Type B pancreatic cell (in vitro differentiated cells): ENCODE measurements at places on chromosomes 4 and X. TPM values are rescaled to one million over a fixed set of nuclear protein-coding genes. Genes with fewer than 3 reads are reported as not detected.
A peak's percentile ranks its signal among the peaks of the same experiment; 100 is the strongest.

GRCh38 chr4:140884431-140885058 lies 128.4 kb upstream of the TBC1D9 start:
- H3K27ac ChIP-seq, result no peak overlapping the region
- no peak for DNase-seq
- no peaks in the 10 kb centered on the region for H3K27me3 ChIP-seq
- no peak overlapping the region for H3K4me3 ChIP-seq
- peaks cover 4% of the 10 kb centered on the region for H3K4me1 ChIP-seq
- peaks cover 20% of the 10 kb centered on the region for H3K36me3 ChIP-seq

- no peaks in the 10 kb centered on the region for H3K4me1 ChIP-seq
- no peak overlapping the region for H3K27ac ChIP-seq
- H3K4me3 ChIP-seq, result no peak overlapping the region
- no peak for DNase-seq
Measured at GRCh38 chr4:181671672-181672071, 571.5 kb upstream of the TENM3 start.

GRCh38 chr4:157929486-157929885 lies 243.3 kb downstream of the GASK1B start:
- no peaks in the 10 kb centered on the region for H3K4me1 ChIP-seq
- no peak overlapping the region for H3K27ac ChIP-seq
- H3K36me3 ChIP-seq, result no peaks in the 10 kb centered on the region
- no peak for DNase-seq
- no peak overlapping the region for H3K4me3 ChIP-seq
- H3K27me3 ChIP-seq, result no peaks in the 10 kb centered on the region

- H3K4me3 ChIP-seq, result no peak overlapping the region
- H3K27ac ChIP-seq, result no peak overlapping the region
- no peak for DNase-seq
Measured at GRCh38 chr4:60088807-60089486, 1111.2 kb upstream of the ADGRL3 start.

DNA sequence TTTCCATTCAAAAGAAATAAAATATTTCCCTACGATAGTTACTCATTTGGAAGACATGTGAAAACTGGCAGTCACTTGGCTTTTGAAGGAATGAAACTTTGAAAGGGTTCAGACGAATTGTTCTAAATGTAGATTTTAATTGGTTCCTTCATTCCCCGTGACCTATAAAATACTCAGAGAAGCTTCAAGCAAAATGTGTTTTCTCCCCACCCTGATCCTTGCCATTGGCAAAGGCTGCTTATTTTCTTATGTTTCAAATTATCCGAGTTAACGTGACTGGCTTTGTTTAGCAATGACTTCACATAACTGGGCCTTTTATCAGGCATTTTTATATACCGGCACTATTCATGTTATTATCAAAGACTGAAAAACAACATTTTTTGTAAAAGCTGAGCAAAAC lies 204.1 kb upstream of the NEIL3 start:
- no peaks in the 10 kb centered on the region for H3K4me1 ChIP-seq
- H3K36me3 ChIP-seq, result no peaks in the 10 kb centered on the region
- H3K4me3 ChIP-seq, result no peak overlapping the region
- no peaks in the 10 kb centered on the region for H3K27me3 ChIP-seq
- no peak overlapping the region for H3K27ac ChIP-seq

GRCh38 chrX:56764153-56764974 lies 35.3 kb downstream of the NBDY start:
- no peaks in the 10 kb centered on the region for H3K27me3 ChIP-seq
- H3K36me3 ChIP-seq, result peaks cover 13% of the 10 kb centered on the region
- no peaks in the 10 kb centered on the region for H3K4me1 ChIP-seq

GRCh38 chr4:1927675-1928074 lies 56.5 kb downstream of the NSD2 start:
- H3K27me3 ChIP-seq, result no peaks in the 10 kb centered on the region
- DNase-seq, result no peak
- H3K4me1 ChIP-seq, result no peaks in the 10 kb centered on the region
- no peak overlapping the region for H3K4me3 ChIP-seq
- peaks cover 15% of the 10 kb centered on the region for H3K36me3 ChIP-seq

DNA sequence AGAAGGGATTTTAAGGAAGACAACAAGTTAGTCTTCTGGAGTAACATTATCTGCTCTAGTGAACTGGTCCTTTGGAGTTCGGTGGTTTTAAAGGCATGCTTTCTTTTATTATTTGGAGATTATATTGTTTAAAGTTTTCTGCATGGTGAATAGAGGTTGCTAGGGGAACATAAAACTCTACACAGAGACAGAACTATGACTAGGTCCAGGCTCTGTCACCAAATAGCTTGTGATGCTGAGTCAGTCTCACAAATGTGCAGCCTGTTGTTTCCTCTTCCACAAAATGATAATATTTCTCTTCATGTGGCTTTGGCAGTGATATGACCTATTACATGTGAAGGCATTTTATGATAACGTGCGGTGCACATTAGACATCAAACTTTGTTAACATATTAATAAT lies 132.6 kb downstream of the PACRGL start:
- no peaks in the 10 kb centered on the region for H3K27me3 ChIP-seq
- DNase-seq, result no peak
- H3K4me1 ChIP-seq, result no peaks in the 10 kb centered on the region
- no peak overlapping the region for H3K27ac ChIP-seq
- H3K4me3 ChIP-seq, result no peak overlapping the region

GRCh38 chrX:84729408-84729807 lies 227.2 kb upstream of the HDX start:
- peak overlapping the region; percentile 4 for H3K4me3 ChIP-seq
- H3K27me3 ChIP-seq, result no peaks in the 10 kb centered on the region
- no peaks in the 10 kb centered on the region for H3K4me1 ChIP-seq
- no peak for DNase-seq
- H3K27ac ChIP-seq, result peak overlapping the region; percentile 2
- no peaks in the 10 kb centered on the region for H3K36me3 ChIP-seq

DNA sequence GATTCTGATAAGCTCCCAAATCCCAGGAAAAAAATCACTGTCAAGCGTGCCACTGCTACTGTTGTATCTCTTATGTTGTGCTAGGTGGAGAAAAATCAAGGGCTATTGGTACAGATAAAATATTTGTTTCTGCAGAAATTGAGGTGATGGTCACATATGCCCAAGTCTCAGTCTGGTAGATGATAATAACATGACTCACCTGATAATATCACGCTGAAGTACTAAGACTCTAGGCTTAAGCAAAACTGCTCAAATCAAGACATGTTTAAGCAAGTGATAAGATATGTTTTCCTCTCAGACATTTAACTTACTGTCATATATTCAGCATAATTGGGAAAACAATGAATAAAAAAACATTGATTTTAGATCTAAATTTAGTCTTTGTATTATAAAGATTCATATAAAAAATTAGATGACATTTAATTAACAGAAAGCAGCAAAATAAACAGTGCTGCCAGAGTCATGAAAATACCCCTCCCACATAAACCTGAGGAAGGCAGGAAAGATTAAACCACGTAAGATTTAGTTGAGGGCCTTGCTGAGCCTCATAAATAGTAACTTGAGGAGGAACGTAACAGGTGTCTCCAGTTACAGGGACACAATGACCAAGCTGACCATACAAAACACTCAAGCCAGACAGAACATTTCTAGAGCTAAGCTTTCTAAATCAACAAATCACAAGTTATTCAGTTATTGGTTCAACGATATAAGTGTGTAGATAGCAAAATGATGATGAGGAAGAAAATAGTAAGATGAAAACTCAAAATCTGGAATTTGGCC lies 143.5 kb downstream of the CHM start:
- peaks cover 11% of the 10 kb centered on the region for H3K36me3 ChIP-seq
- no peak overlapping the region for H3K4me3 ChIP-seq
- DNase-seq, result no peak
- H3K27me3 ChIP-seq, result no peaks in the 10 kb centered on the region
- H3K4me1 ChIP-seq, result no peaks in the 10 kb centered on the region
- H3K27ac ChIP-seq, result no peak overlapping the region

GRCh38 chr4:17018013-17018412 lies 119.6 kb upstream of the LDB2 start:
- H3K36me3 ChIP-seq, result no peaks in the 10 kb centered on the region
- no peak overlapping the region for H3K27ac ChIP-seq
- H3K27me3 ChIP-seq, result no peaks in the 10 kb centered on the region
- H3K4me1 ChIP-seq, result no peaks in the 10 kb centered on the region
- no peak for DNase-seq

- no peak for DNase-seq
- H3K36me3 ChIP-seq, result peaks cover 13% of the 10 kb centered on the region
- H3K27me3 ChIP-seq, result no peaks in the 10 kb centered on the region
- H3K27ac ChIP-seq, result peak overlapping the region; percentile 98
- H3K4me3 ChIP-seq, result peak overlapping the region; percentile 97
- H3K4me1 ChIP-seq, result peaks cover 23% of the 10 kb centered on the region
Measured at GRCh38 chr4:145176641-145177432, 3.6 kb downstream of the OTUD4 start.

DNA sequence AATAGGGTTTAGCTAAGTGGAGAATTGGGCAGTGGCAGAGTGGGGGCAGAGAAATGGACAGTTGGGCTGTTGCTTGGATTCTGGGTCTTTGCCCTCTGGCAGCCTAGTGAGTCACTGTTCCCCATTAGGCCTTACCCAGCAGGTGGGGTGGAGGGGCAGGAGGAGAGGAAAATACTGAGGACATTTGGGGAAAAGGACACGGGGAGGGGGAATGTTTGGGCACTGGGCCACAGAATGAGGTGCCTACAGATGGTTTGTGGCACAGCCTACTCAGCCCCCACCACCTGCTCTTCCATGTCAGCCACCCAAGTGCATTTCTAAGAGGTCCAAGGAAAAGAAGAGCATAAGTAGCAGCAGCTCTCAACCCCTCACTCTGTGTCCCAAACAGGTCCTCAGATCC lies 13.0 kb downstream of the SLC16A2 start:
- no peak overlapping the region for H3K4me3 ChIP-seq
- H3K36me3 ChIP-seq, result no peaks in the 10 kb centered on the region
- no peak overlapping the region for H3K27ac ChIP-seq
- H3K27me3 ChIP-seq, result no peaks in the 10 kb centered on the region
- H3K4me1 ChIP-seq, result peaks cover 5% of the 10 kb centered on the region

- no peaks in the 10 kb centered on the region for H3K4me1 ChIP-seq
- DNase-seq, result no peak
- peaks cover 69% of the 10 kb centered on the region for H3K27me3 ChIP-seq
- H3K27ac ChIP-seq, result no peak within 1 kb of the TSS
- H3K36me3 ChIP-seq, result no peaks in the 10 kb centered on the region
- peak within 1 kb of the TSS; percentile 74 for H3K4me3 ChIP-seq
Measured at GRCh38 chrX:19121898-19122640, at the start of gene ADGRG2. Gene ADGRG2 (minus strand): TSS chrX:19122468. CDS start chrX:19068834, 53,634 bp downstream.

DNA sequence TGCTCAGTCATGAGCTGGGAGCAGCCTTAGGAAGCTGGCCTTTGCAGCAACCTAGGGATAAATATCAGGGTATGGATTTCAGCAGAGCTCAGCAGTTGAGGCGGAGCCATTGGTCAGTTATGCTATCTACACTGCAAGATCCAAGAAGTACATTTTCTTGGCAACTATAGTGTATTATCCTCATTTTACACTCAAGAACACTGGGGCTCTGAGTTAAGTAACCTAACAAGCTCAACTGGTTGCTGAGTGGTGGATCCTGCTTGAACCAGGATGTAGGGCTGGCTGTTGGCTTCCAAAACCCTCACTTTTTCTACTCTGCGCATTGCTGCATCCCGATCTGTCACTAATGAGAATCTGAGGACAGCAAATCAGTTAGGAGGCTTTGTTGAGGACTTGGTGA lies 1.5 kb upstream of the SCARB2 start:
- peak overlapping the region; percentile 89 for H3K27ac ChIP-seq
- H3K27me3 ChIP-seq, result no peaks in the 10 kb centered on the region
- H3K4me1 ChIP-seq, result peaks cover 49% of the 10 kb centered on the region
- DNase-seq, result no peak
- H3K36me3 ChIP-seq, result no peaks in the 10 kb centered on the region

DNA sequence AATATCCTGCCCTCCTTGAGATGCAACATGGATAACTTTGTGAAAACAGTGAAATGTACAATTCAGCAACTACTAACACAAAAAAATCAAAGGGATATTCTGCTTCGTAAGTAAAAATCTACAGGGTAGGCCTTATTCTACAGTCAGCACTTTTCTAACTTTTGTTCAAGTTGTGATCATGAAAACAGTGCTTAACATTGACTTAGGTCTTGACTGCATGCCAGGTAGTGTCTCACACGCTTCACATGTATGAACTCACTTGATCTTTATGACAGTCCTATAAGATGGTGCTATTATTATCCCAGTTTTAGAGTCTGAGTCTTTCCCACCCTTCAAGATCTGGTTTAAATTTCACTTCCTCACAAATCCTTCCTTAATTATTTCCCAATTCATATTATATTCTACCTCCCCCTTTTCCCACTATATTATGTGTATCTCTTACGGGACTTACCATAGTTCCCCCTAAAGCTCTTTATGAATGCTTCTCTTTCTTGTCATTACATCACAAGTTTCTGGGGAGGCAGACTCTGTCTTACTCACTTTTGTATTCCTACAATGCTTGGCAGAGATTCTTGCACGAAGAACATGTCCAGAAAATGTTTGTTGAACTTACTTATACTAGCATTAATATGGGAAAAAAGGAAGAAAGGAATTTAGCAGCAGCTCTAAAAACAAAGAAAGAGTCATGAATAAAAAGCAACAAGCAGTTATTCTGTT lies 179.8 kb downstream of the SCFD2 start:
- DNase-seq, result no peak
- peaks cover 25% of the 10 kb centered on the region for H3K4me1 ChIP-seq
- no peak overlapping the region for H3K27ac ChIP-seq
- H3K27me3 ChIP-seq, result no peaks in the 10 kb centered on the region
- H3K4me3 ChIP-seq, result no peak overlapping the region

DNA sequence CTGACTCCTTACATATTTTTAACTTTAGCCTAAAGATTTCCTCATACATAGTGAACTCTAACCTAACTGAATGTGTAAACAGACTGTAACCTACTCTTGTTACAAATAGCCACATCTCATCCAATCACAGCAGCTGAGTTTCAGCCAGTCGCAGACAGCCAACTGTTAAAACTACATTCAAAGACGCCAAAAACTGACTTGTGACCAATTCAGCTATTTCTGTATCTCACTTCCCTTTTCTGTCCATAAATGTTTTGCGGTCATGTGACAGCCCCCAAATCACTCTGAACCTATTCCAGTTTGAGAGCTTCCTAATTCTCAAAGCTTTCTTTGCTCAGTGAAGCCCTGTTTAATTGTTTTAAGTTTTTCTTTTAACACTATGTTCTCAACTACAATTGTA lies 2731.9 kb downstream of the ARAP2 start:
- no peak for DNase-seq
- no peaks in the 10 kb centered on the region for H3K27me3 ChIP-seq
- H3K4me3 ChIP-seq, result no peak overlapping the region
- peaks cover 5% of the 10 kb centered on the region for H3K36me3 ChIP-seq
- no peak overlapping the region for H3K27ac ChIP-seq
- H3K4me1 ChIP-seq, result no peaks in the 10 kb centered on the region

DNA sequence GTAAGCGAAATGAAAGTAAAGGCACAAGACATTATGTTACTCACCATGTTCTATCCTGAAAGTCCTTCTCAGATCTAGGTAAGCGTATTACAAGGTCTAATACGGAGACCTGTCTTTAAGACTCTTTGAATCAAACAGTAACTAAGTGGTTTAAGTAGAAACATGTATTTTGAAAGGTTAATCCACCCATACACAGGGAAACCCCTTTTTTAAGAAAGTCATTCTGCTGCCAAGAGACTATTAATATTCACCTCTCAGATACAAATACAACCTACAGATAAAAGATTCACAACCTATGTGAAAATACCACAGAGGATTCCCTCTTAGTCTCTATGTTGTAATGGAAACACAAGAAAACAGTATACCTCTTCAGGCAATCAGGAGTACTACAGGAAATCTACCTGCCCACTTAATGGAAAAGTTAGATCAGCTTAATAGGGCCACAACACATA lies 63.2 kb upstream of the TNIP3 start:
- H3K4me1 ChIP-seq, result peaks cover 3% of the 10 kb centered on the region
- no peak overlapping the region for H3K27ac ChIP-seq
- H3K4me3 ChIP-seq, result no peak overlapping the region
- no peaks in the 10 kb centered on the region for H3K36me3 ChIP-seq

The ATOH1 gene
- 0.36 and 0.97 TPM in 2 replicates for total RNA-seq

The ENOX2 gene
- 22.5 and 25.2 TPM in 2 replicates for total RNA-seq

The GASK1B gene
- total RNA-seq, result 37.0 and 37.1 TPM in 2 replicates

The TMEM271 gene
- 0.21 and 0.36 TPM in 2 replicates for total RNA-seq

The STPG2 gene
- total RNA-seq, result 0.29 and 0.52 TPM in 2 replicates

The TASL gene
- total RNA-seq, result not detected in 2 replicates
